Activated naive CD8-positive, alpha-beta T cell treated with anti-CD3 and anti-CD28 coated beads for 36 hours (primary cell): ENCODE measurements at places on chromosomes 5 and 9. TPM values are rescaled to one million over a fixed set of nuclear protein-coding genes. Genes with fewer than 3 reads are reported as not detected.

The CDH9 gene
- total RNA-seq = not detected

The PCDHB16 gene
- not detected for total RNA-seq

The PCDHGC3 gene
- not detected for total RNA-seq

The CDKN2B-AS1 gene
- total RNA-seq = 0.10 TPM

The IRF1 gene
- total RNA-seq = 228 TPM

The SPATA31A1 gene
- not detected for total RNA-seq

The MTRR gene
- total RNA-seq = 54.1 TPM

The RIMOC1 gene
- 31.0 TPM for total RNA-seq

The JMY gene
- 4.3 TPM for total RNA-seq

The REEP5 gene
- total RNA-seq = 40.0 TPM

The SYNPO gene
- 0.39 TPM for total RNA-seq

The PCDHGB3 gene
- total RNA-seq = not detected

The SLC36A3 gene
- not detected for total RNA-seq

The ANKRA2 gene
- 14.3 TPM for total RNA-seq

The RGS7BP gene
- not detected for total RNA-seq

The LSM11 gene
- 6.7 TPM for total RNA-seq

The BTNL9 gene
- not detected for total RNA-seq

The RMI1 gene
- 33.4 TPM for total RNA-seq

The WDR55 gene
- 37.5 TPM for total RNA-seq
